ENCODE measurements at places on chromosomes 7 and 10.

DNA sequence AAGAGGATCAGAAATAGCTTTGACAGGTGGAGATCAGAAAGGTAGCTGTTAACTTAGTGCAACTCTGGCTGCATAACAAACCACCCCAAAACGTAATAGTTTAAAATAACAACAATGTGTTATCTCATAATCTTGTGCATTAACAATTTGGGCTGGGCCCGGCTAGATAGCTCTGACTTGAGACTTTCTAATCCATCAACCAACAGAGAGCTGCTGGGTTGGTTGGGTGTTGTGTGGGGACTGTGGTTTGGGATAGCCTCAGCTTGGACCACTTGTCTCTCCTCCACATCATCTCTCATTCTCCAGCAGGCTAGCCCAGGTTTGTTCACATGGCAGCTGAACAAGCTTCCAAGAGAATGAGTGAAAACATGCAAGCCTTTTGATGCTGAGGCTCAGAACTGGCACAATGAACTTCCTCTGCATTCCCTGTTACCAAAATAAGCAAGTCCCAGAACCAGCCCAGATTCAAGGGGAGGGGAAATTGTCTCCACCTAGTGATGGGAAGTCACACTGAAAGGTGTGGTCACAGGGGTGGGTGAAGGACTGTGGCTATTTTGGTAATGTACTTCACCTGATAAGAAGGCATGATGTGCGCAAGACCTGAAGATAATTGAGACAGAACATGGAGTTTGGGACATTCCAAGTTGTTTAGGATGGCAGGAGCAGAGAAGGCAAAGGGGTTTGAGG lies 20.4 kb upstream of the ASAH2 start:
- DNase-seq = no peak

DNA sequence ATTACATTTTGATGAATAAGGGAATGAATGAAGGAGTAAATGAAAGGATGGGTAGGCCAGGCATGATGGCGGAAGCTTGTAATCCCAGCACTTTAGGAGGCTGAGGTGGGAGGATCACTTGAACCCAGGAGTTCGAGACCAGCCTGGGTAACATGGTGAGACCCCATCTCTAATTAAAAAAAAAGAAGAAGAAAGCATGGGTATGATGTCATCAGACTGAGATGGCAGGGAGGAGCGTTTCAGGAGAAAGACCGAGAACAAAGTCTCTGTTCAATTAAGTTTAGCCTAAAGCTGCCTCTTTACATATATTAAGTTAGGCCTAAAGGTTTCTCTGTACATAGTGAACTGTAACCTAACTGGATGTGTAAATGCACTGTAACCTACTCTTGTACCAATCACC lies 42.2 kb upstream of the SMNDC1 start:
- no peak for DNase-seq

GRCh38 chr10:25725917-25726716 lies 207.9 kb upstream of the MYO3A start:
- no peak for DNase-seq

- no peak for DNase-seq
Observed at GRCh38 chr10:80909254-80909653, 371.6 kb downstream of the SH2D4B start.

DNA sequence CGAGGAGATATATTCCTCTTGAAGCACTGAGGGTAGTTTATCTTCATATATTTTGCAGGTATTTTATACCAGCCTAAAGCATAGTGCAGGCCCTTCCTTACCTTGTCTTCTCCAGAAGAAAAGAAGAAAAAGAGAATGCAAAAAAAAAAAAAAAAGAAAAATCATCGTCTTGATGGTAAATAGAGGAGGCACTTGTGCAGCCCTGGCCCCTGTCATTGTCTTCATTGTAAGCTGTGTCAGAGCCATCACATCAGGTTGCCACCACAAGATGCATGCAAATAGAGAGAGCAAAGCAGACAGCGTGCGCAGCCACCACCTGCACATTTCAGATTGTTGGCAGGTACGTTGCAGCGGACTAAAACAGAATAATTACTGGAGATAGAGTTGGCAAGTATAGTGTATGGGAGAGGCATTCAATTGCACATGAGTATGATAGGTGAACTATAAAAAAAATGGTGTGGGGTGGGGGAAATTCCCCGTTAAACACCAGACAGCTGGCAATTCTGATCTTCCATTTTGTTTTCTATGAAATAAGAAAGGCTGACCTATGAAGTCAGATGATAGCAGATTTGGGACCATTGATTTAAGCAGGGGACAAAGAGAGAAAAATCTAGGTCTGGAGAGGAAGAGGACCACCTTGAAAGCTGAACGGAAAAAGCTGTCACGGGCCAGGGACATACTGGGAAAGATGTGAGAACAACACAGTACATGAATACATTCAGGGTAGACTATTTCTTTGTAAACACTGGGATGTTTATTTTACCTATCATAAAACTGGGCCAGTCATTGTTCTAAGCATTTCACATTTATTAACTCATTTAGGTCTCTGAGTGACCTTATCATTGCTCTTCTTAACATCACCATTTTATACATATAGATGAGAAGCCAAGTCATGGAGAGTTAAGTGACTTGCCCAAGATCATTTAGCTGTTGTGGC lies 306.3 kb upstream of the SP8 start:
- no peak for DNase-seq
